Stimulated activated CD8-positive, alpha-beta memory T cell treated with anti-CD3 and anti-CD28 coated beads, Interleukin-2, amount 100 ng/mL, for 48 hours (primary cell): ENCODE measurements at places on chromosomes 5 and 9.

GRCh38 chr5:136703036-136703435, 337.7 kb upstream of the TRPC7 start:
- no peak for DNase-seq

GRCh38 chr5:172283862-172284610, 472 bp upstream of the UBTD2 start:
- DNase-seq, result peak; percentile 77

GRCh38 chr5:28855626-28856025, 1817.2 kb upstream of the CDH9 start:
- DNase-seq, result no peak

- DNase-seq, result no peak
Measured at GRCh38 chr9:73863924-73864323, 633.2 kb upstream of the RORB start.

DNA sequence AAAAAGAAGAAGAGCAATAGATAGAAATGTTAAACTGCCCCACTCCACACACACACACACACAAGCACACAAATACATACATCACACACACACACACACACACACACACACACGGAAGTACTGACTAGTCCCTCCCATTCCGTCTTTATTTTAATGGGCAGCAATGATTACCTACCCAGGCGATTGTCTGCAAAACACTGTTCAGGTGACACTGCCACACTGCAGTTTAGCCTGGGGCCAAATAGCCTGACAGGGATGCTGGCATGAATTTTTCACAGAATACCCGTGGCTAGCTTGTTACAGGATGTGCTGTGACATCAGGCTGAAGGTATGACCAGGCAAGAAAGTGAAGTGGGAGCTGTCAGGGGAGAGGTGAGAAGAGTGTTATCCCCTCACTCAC, 86.9 kb downstream of the FRMD3 start:
- no peak for DNase-seq

- DNase-seq, result no peak
Measured at GRCh38 chr5:52469420-52469819, 318.3 kb upstream of the ITGA1 start.

DNA sequence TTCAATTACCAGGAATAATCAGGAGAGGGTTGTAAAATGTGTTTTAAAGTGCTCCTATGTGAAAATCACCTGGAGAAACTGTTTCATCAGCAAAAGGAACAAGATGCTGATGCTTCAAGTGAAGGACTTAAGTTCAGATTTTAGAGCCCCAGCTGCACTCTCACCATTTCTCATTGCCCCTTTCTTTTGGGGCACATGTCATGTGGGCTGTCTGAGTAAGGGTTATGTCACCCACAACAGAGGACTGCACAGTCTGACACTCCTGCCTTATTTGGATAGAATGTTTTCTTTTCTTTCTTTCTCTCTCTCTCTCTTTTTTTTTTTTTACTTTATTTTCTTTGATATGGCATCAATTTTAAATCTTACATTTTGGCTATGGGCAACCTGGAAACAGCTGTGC, 204.1 kb upstream of the EFNA5 start:
- DNase-seq, result no peak

GRCh38 chr5:58235299-58235698, 224.6 kb downstream of the PLK2 start:
- no peak for DNase-seq

GRCh38 chr5:101425339-101425859, 522.3 kb upstream of the ST8SIA4 start:
- DNase-seq, result no peak

GRCh38 chr9:6545017-6545691, 100.4 kb downstream of the GLDC start:
- no peak for DNase-seq

DNA sequence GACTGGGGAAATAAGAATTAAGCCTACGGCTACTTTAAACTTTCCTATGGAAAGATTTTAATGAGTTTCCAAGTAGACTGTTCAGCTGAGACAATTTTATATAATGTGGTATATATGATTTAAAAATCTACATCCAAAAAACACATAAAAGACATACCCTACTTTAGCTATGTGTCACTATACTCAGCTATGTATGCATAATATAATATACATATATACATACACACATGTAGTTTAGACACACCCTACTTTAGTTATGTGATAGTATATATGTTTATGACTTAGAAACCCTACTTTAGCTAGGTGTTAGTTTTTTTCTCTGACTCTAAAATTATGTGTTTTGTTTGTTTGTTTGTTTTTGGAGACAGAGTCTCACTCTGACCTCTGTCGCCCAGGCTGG, 100.5 kb upstream of the DAB2 start:
- no peak for DNase-seq

- no peak for DNase-seq
Measured at GRCh38 chr9:99637641-99638040, 184.0 kb upstream of the NR4A3 start.

DNA sequence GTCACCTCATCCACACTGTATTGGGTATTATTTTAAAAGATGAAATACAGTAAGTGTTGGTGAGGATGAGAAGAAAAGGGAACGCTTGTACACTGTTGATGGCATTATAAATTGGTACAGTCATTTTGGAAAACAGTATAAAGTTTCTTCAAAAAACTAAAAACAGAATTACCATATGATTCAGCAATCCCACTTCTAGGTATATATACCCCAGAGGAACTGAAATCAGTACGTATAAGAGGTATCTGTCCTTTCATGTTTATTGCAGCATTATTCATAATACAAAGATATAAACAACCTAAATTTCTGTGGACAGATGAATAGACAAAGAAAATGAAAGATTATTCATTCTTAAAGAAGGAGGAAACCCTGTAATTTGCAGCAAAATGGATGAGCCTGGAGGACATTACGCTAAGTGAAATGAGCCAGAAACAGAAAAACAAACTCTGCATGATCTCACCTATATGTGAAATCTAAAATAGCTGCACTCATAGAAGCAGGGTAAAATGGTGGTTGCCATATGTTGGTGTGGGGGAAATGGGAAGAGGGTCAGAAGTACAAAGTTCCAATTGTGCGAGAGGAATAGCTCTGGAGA, 191.6 kb downstream of the TRIM36 start:
- no peak for DNase-seq

DNA sequence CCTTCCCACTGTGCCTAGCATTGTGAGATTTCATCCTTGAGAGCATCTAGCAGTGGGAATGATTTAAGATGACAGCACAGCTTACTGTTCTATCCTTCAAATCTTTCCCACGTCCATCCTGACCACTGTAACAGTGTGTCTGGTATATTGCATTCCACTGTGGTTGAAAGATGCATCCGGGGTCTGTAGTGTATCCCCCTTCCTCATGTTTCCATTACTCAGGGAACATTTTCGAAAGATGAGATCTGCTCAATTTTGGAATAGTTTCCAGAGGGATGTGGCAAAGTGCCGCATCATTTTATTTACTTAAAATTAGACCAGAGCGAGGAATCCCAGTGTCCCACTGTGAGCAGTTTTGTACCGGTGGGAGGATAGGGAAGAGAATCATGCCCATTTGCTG, 407.1 kb upstream of the PAPPA start:
- DNase-seq, result no peak

GRCh38 chr9:101121836-101122399, 93.4 kb downstream of the PLPPR1 start:
- no peak for DNase-seq

GRCh38 chr5:36724467-36725332, 118.3 kb downstream of the SLC1A3 start:
- DNase-seq, result no peak

- no peak for DNase-seq
Measured at GRCh38 chr9:73531658-73532057, 380.0 kb downstream of the ANXA1 start.

DNA sequence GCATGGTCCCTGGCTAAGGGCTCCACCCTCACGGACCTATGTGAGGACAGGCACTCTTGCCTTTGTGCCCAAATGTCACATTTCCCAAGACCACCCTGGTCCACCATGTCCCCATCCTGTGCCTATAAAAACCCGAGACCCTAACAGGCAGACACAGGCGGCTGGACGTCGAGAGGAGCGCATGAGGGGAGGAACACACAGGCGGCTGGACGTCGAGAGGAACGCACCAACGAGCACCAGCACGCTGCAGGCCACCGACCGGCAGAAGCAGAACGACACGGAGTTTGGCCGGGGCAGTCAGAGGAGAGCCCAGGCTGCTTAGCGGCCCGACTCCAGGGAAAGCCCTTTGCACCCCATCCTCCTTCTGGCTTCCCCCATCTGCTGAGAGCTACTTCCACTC, 119.9 kb downstream of the ADAMTS2 start:
- no peak for DNase-seq

GRCh38 chr5:150509992-150510391, 2.1 kb downstream of the NDST1 start:
- no peak for DNase-seq

DNA sequence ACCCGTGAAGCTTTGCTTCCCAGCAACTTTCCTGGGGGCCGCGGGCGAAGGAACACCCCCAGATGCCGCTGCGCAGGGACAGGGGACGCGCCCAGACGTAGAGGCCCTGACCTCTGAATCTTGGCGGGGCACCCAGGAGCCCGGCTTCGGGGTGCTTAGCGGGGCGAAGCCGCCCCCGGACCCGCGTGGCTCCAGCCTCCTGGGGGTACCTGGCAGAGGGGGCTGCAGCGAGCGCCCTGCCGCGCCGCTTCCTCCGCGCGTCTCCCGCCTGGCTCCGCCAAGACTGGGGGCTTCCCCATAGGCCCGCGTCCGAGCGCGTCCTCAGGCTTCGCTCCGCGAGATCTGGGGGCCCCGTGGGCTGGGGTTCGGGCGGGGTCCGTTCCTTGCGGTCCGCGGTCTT, 23.0 kb upstream of the ZNF782 start:
- no peak for DNase-seq

- DNase-seq, result no peak
Measured at GRCh38 chr5:148005788-148006520, 57.8 kb upstream of the SPINK5 start.

- DNase-seq, result no peak
Measured at GRCh38 chr5:127832067-127832466, 128.9 kb downstream of the CCDC192 start.

GRCh38 chr5:146878476-146879172, at the start of gene PPP2R2B:
TSS of gene PPP2R2B (minus strand) at chr5:146878757.
- DNase-seq, result peak; percentile 17
